ENCODE measurements at places on chromosomes 4 and X.

GRCh38 chr4:81062001-81062400 is 31.5 kb downstream of the BMP3 start:
- no peak for DNase-seq

GRCh38 chrX:134406356-134407064 is 53.5 kb upstream of the HPRT1 start:
- DNase-seq, result no peak

DNA sequence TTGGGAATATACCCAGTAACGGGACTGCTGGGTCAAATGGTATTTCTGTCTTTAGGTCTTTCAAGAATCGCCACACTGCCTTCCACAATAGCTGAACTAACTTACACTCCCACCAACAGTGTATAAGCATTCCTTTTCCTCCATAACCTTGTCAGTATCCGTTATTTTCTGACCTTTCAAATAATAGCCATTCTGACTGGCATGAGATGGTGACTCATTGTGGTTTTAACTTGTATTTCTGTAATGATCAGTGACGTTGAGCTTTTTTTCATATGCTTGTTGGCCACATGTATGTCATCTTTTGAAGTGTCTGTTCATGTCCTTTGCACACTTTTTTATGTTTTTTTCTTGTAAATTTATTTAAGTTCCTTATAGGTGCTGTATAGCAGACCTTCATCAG is 81.2 kb downstream of the ADAM29 start:
- no peak for DNase-seq

GRCh38 chr4:20735931-20736330 is 35.7 kb downstream of the PACRGL start:
- no peak for DNase-seq

GRCh38 chr4:37623125-37623524 is 63.1 kb downstream of the RELL1 start:
- no peak for DNase-seq

GRCh38 chr4:115334736-115335411 is 221.5 kb upstream of the NDST4 start:
- DNase-seq, result no peak

GRCh38 chr4:23717528-23718248 is 172.2 kb downstream of the PPARGC1A start:
- DNase-seq, result no peak

- DNase-seq, result no peak
These were observed 25.8 kb downstream of the ZNF630 start for GRCh38 chrX:48045410-48046311.

GRCh38 chr4:6422105-6422504 is 50.3 kb downstream of the PPP2R2C start:
- no peak for DNase-seq

GRCh38 chr4:1285790-1286553 is 3.7 kb upstream of the MAEA start:
- peak; percentile 49 for DNase-seq

- DNase-seq, result no peak
These were observed 125.5 kb downstream of the OPHN1 start for GRCh38 chrX:68307769-68308168.

DNA sequence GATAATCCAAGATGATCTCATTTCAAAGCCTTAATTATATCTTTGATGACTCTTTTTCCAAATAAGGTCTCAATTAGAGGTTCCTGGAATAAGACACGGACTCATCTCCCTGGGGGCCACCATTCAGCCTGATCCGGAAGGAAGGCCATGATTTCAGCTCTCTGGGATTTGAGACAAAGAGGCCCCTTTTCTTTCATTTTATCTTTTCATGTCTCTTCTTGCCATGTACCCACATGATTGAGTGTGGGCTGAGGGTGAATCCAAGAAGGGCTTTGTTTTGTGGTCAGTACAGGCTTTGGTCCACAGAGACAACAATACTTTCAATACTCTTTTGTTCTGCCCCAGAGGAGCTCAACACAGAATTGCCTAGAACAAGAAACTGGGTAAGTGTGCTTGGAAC is 261.2 kb downstream of the TRIML1 start:
- no peak for DNase-seq

DNA sequence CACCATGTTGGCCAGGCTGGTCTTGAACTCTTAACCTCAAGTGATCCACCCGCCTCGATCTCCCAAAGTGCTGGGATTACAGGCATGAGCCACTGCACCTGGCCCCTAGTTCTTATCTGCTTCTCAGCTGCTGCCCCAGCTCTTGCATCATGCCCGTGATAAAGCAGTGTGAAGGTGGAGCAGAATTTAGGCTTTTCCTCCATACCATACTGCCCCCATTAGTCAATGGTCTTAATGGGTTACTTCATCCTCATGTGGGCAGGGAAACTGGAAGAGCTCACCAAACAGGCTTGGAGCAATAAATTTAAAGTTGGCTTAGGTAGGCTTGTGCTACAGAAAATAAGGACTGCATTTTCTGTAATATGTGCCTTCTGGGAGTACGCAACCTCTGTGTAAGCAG is 636.9 kb upstream of the BOD1L1 start:
- DNase-seq, result no peak

DNA sequence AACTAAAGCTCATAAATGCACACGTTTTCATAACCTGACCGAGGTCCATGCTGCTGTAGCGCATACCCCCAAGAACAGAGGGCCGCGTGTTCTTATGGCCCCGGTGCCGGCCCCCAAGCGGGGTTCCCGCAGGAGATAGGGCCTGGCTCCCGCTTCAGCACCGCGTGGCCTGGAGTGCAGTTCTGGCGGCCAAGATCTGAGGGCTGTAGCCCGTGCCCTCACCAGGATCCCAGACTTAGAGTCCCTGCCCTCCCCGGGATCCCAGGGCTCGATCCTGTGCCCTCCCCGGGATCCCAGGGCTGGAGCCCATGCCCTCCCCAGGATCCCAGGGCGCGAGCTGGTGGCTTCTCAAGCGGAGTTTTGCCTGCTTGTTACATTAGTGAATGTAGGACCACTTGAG is 1.0 kb upstream of the GRPEL1 start:
- no peak for DNase-seq

DNA sequence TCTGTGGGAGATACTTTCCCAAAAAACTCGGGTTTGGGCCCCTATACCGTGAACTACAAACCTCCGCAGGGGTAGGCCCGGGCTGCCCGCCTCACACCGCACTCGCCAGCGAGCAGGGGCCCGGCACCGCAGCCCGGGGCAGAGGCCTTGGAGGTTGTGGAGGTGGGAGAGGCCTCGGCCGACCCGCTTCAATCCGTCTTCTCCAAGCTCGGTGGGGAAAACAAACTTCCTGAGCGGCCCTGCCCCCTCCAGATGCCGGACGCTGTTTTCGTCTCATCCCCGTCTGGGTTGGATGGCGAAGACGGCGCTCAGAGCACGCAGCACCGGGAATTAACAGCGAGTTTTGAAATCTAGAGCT is 442 bp upstream of the MCUB start:
- DNase-seq, result peak; percentile 43

GRCh38 chrX:57156397-57157049 is 19.3 kb upstream of the SPIN2A start:
- no peak for DNase-seq

DNA sequence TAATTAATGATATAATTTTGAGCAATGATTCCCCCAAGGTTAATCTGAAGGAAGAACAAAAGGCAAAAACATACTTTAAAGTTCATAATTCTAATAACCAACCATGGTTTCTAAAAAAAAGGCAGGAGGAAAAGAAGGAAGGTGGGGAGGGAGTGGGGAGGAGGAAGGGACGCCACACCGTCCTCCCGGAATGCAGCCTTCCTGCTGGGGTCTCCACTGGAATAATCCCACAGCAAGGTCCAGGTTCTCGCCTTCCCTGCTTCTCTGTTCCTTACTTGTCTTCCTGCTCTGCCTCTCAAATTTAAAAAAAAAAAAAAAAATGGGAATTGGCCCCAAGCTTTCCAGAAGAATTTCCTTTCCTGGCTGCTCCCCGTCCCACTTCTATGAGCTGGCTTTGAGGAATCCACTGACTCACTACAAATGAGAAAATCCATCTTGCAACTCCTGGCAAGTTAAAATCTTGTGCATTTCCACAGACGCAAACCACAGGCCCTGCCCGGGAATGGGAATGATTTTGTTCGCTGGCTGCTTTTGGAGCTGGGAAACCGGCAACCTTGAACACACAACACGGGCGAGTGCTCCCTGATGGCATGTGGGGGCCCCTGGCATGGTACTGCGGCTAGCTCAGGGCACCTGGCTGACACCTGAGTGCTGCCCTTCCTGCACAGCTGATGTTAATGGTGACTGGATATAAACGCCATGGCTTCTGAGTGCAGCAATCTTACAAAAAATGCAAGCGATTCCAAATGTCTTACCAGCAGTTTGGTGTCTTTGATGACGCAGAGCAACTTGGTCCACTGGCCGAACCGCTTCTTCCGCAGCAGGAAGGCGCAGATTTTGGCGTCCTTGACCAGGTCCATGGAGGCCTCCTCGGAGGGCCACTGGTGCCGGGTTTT is 97.0 kb downstream of the AFAP1 start:
- no peak for DNase-seq

- no peak for DNase-seq
These were observed 11.9 kb downstream of the AR start for GRCh38 chrX:67555578-67556203.

- no peak for DNase-seq
These were observed 289.2 kb downstream of the IL1RAPL1 start for GRCh38 chrX:28876408-28876807.

- DNase-seq, result no peak
These were observed 25.6 kb downstream of the CD99L2 start for GRCh38 chrX:150872773-150873336.

DNA sequence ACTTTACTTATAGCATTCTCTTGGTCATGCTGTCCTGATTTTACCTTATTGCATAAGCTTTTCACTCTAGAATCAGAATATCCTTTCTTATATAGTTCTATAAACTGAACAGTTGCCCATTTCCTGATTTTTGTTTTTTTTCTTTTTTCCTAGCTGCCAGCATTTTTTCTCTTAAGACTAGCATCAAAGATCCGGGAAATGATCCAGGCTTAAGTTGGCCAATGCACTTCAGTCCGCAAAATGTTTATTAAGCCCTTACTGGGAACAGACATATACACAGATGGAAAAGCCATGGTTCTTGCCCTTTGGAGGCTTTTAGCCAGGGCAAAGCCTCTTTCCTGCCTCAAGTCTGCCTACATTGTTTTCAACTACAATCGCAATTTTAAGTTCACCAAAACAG is 10.1 kb upstream of the BMP2K start:
- no peak for DNase-seq

DNA sequence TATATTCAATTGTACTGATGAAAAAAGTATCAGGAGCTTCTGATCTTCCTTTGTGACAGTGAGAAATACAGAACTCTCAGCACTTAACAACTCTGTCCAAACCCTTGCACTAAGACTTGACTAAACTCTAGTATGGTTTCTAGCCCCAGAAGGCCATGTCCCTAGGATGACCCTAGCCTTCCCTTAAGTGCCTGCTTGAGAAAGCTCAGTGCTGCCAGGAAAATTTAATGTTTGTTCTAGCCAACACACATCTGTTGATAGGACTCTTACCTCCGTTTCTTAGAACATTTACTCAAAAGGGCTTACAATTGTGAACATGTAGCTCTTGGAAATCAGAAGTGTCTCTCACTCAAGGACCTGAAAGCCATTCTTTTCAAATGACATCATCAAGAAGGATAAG is 1055.2 kb upstream of the FTHL17 start:
- no peak for DNase-seq

- DNase-seq, result no peak
These were observed 66.4 kb upstream of the MAOA start for GRCh38 chrX:43589735-43590134.

DNA sequence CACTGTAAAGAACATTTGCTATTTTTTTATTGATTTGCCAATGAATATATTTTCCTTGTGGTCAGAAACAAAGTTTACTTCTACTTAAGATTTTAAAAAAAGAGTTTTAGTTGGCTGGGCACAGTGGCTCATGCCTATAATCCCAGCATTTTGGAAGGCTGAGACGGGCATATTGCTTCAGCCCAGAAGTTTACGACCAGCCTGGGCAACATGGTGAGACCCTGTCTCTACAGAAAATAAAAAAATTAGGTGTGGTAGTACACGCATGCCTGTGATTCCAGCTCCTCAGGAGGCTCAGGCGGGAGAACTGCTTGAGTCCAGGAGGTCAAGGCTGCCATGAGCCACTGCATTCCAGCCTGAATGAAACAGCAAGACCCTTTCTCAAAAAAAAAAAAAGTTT is 36.8 kb downstream of the LRP2BP start:
- DNase-seq, result no peak

DNA sequence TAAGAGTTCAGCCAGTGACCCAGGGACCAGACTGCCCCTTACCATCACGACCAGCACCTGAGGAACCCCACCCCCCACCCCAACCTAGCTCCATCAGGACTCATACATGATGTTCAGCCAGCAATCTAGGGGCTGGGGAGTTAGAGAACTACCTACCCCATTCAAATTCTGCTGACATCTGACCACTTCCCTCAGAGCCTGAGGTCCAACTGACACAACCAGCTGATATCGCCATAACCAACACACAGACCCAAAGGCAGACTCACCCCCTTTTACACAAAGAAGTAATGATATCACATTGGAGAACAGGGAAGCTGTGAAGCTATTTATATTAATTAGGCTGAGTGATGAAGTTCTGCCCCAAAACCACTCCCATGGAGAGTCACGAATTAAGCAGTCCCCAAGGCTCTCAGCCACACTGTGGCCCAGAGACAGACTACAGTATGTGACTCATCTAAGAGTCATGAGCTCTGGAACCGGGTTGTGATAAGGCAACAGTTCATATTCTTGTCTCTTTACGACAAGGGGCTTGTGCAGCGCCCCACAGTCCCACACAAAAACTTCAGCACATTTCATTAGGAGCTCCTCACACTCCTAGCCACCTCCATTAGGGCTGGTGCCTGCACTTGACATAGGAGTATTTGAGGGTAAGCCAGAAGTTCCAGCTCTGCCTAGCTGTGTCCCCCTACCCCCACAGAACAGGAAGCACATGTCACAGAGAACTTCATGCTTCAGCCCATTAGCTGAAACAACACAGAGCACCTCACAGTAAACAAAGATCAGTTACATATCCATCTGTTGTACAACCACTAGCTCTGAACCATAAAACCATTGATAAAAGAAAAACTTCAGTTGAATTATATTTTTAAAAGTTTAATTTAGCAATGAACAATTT is 184.7 kb upstream of the ZCCHC13 start:
- no peak for DNase-seq

DNA sequence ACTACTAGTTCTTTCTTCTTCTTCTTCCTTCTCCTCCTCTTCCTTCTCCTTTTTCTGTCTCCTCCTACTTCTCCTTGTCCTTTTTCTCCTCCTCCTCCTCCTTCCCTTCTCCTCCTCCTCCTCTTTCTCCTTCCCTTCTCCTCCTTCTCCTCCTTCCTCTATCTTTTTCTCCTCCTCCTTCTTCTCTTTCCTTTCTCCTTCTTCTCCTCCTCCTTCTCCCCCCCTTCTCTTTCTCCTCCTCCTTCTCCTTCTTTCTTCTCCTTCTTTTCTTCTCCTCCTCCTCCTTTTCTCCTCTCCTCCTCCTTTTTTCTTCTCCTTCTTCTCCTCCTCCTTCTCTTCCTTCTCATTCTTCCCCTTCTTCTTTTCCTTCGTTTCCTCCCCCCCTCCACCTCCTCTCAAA is 21.8 kb upstream of the NAP1L5 start:
- no peak for DNase-seq

GRCh38 chrX:109036624-109037023 is 300.3 kb upstream of the IRS4 start:
- no peak for DNase-seq
